ENCODE measurements at places on chromosomes 2 and 18.
A peak's percentile ranks its signal among the peaks of the same experiment; 100 is the strongest.

DNA sequence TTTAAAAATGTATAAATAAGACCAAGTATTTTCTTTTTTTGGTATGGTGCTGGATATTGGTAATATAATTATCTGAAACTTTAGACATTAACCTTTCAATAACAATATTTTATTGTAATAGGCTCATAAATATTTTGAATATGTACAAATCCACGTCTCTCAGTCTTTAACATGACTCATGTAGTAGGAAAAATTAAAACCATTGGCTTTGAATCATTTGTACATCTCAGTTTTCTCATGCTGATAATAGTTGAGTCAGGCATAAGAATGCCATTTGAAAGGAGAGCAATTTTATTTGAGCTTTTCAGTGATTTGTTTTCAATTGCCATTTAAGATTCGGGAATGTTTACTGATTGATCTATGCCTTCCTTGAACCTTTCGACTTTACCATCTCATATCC lies 364.8 kb downstream of the TGIF1 start:
- DNase-seq, result no peak

DNA sequence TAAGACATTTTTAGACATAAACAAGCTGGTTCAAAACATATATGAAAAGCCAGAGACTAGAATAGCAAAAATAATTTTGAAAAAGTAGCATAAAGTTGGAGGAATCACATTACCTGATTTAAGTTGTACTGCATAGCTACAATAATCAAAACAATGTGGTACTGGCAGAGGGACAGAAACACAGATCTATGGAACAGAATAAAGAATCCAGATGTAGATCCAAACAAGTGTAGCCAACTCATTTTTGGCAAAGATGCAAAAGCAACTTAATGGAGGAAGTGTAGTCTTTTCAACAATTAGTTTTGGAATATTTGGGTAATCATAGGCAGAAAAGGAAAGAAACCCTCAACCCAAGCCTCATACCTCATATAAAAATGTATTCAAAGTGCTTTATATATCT lies 278.7 kb upstream of the ZNF521 start:
- DNase-seq, result no peak

GRCh38 chr2:111703759-111704158 lies 180.2 kb downstream of the ANAPC1 start:
- peak; percentile 43 for DNase-seq

DNA sequence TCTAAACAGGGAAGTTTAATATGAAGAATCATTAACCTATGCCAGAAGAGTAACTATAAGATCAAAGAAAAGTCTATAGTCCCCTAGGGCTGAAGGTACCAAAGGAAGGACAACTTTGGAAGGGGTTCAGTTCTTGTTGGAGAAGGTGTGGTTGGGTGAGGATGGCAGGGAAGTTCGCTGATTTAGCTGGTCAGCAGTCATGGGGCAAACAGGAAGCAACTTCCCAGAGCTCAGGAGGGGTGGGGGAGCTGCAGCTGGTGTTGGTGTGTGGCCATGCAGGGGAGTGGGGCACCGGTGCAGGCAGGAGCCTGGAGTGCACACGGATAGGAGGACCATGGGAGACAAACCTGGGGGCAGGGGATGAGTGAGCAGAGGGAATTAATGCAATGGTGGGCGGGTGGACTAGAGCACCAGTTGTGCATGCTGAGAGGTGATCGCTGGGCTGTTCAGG lies 34.0 kb downstream of the FHOD3 start:
- no peak for DNase-seq

- DNase-seq, result no peak
These were observed 56.7 kb downstream of the SF3B1 start for GRCh38 chr2:197378086-197378485.

DNA sequence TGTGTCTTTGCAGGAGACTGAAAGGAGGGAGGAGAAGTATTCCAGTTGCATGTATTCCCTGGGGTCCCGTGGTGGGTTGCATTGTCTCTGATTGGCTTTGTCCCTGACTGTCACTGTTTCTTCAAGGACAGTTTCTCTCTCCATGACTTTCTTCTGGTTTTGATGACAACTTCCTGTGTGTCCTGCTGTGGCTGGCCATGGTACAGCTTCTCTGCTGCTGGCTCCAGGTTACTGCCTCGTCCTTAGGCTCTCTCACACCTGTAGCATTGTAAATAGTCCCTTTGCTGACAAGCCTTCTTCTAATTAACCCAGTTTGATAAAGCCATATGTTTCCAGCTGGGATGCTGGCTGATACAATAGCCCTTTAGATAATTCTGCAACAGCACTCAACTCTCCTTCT lies 129.0 kb downstream of the LPIN1 start:
- no peak for DNase-seq

DNA sequence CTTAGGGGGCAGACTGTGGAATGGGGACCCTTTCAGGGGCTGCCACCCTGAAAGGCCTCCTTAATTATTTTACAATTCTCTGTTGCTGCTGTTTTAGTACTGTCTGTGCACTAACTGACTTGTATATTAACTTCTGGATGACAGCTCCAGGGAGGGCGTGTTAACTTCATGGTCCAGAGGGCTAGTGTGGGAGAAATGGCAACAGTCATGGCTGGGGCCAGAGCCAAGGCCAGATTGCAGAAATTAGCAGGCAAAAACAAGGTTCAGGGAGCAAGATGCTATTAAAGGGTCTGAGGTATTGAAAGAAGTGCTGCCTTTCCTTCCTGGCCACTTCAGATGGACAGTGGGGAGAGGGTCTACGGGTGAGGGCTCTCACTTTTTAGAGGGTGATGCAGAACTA lies 9.1 kb downstream of the WIPF1 start:
- DNase-seq, result no peak

DNA sequence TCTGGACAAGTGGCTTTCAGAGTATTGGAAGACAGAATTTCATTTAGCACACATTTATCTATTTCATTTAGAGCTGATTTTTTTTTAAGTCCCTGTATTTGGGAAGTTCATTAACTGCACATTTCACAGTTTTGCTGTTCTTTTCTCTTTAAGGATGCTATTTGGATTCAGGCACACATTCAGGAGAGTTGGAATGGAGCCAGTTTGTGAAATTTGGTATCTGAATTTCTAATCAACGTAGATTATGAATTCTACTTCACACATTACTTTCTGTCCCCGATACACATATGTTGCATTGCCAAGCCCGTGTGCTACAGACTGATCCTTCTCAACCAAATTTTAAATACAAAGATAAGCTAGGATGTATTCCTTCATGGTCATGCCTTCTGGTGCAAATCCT lies 503.9 kb downstream of the IRS1 start:
- DNase-seq, result no peak

- no peak for DNase-seq
These were observed 7.1 kb downstream of the SPRED2 start for GRCh38 chr2:65425276-65425675.

DNA sequence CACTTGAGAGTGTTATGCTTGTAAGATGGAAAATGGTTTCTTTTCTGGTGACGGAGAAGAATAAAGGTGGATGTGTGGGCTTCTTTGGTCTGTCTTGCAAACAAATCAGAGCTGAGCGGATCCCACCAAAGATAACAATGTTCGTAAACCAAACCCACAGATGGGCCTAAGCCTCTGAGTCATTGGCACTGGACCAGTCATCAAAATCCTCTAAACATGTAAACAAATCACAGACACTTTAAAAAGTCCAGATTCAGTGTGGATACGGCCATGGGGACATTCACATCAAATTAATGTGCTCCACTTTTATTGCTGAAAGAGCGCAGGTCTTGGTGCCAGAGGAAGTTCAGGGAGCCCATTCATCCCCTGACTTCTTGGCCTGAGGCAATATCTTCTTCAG lies 60.5 kb upstream of the TMEM200C start:
- DNase-seq, result peak; percentile 38

- peak; percentile 50 for DNase-seq
These were observed 84.3 kb downstream of the EFEMP1 start for GRCh38 chr2:55839182-55839819.

- DNase-seq, result no peak
These were observed 91.3 kb downstream of the ANTXR1 start for GRCh38 chr2:69104261-69104660.

GRCh38 chr2:203987959-203988358 lies 51.4 kb downstream of the ICOS start:
- DNase-seq, result no peak
